ENCODE measurements at places on chromosomes 5 and 9.
A peak's percentile ranks its signal among the peaks of the same experiment; 100 is the strongest.

GRCh38 chr9:18668944-18669343, 195.0 kb downstream of the ADAMTSL1 start:
- no peak for DNase-seq

- no peak for DNase-seq
Measured at GRCh38 chr5:165779505-165779904, 2274.1 kb downstream of the MAT2B start.

DNA sequence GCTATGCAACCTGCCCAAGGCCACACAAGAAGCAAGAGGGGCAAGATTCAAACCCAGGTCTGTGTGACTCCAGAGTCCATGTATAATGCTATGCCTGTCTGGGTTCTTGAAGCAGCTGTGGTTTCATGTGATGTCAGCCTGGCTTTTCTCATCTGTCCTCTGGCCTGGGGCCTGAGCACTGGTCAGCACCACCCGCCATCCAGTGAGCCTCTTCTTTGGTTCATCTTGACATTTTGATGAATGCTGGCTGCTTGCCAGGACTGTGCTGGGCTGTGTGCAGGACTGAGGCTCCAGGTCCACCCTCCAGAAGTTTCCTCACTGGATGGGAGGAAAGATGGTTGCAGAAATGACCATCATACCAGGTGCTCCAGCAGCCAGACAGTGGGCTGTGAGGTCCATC, 61.5 kb downstream of the TSTD2 start:
- no peak for DNase-seq

- DNase-seq, result peak; percentile 71
Measured at GRCh38 chr5:111584651-111585050, 72.3 kb upstream of the STARD4 start.

DNA sequence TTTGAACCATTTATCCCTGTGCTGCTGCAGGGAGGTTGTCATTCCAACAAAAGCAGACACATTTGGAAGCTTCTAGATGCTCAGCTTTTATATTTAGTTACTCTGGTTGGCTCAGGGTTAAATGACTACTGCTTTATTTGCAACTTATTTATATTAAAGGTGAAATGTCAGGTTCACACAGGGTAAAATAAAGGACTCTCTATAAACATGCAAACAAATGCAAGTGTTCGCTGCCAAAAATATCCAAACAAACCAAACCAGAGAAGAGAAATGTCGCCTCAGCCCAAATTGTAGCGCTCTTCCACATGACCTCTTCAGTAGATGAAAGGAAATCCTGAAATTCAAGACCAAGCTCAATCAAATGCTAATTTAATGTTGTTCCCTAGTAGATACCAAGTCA, 57.0 kb upstream of the LIFR start:
- DNase-seq, result no peak

GRCh38 chr9:129552064-129552463, 68.8 kb downstream of the C9orf50 start:
- no peak for DNase-seq

All from HCEC 1CT (cell line).